ENCODE measurements at places on chromosomes 2 and 18.

DNA sequence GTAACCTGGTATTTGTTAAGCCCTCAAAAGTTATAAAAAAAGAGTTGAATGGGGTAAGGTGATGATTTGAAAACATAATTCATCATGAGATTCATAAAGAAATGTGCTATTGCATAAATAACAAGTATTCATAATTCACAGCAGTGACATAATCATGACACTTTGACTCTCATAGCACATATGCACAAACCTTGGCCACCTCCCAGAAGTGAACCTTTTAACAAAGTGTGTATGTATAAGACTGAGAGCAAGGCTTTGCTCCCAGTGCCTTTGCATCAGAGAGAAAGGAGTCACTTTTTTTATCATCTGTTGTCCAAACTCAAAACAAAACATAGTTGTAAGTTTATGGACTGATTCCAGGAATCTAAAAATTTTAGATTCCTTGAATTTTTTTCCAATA lies 15.0 kb upstream of the HTR2B start:
- no peak for DNase-seq
- H3K4me3 ChIP-seq: no peak overlapping the region
- H3K27me3 ChIP-seq: no peaks in the 10 kb centered on the region

GRCh38 chr2:39266139-39266805 lies 22.5 kb upstream of the CDKL4 start:
- H3K4me3 ChIP-seq: no peak overlapping the region
- H3K27ac ChIP-seq: no peak overlapping the region
- no peaks in the 10 kb centered on the region for H3K27me3 ChIP-seq
- DNase-seq: no peak
- H3K4me1 ChIP-seq: peaks cover 17% of the 10 kb centered on the region
- H3K36me3 ChIP-seq: no peaks in the 10 kb centered on the region

GRCh38 chr2:143148757-143149156 lies 19.5 kb downstream of the ARHGAP15 start:
- H3K4me1 ChIP-seq: peaks cover 64% of the 10 kb centered on the region
- H3K27me3 ChIP-seq: no peaks in the 10 kb centered on the region
- H3K4me3 ChIP-seq: peak overlapping the region; percentile 5
- no peaks in the 10 kb centered on the region for H3K36me3 ChIP-seq

GRCh38 chr18:25349131-25349925 lies 2.6 kb downstream of the ZNF521 start:
- H3K36me3 ChIP-seq: no peaks in the 10 kb centered on the region
- H3K27ac ChIP-seq: no peak overlapping the region
- H3K4me3 ChIP-seq: no peak overlapping the region
- DNase-seq: no peak

DNA sequence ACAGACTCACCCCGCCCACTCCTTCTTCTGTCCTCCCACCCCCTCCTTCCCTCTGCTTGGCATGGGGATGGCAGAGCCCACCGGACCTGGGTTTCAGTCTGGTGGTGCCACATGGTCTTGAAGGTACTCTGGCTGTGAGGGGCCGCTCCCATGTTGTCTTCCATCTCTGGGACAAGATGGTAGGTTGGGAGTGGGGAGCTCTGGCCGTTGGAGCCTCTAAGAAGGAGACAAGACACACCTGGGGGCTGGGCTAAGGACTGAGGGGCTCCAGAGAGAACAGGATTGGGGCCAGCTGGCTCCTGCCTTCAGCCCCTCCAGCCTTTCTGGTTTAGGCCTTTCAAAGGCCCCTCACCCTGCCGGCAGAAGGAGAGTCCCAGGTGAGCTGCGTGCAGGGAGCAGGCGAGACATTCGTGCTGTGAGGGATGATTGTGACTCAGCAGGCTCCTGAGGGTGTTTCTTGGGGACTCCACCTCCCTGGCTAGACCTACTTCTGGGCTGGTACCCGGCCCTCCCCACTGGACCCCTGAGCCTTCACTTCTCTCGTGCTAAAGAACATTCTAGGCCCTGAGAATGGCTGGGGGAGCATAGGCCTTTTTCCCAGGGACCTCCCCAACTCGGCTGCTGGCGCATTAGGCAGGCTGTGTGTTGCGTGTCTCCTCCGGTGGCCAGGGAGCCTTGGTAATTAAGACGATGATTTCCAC lies 128.2 kb upstream of the HAAO start:
- H3K27ac ChIP-seq: no peak overlapping the region
- H3K27me3 ChIP-seq: no peaks in the 10 kb centered on the region
- H3K4me1 ChIP-seq: no peaks in the 10 kb centered on the region
- DNase-seq: no peak
- H3K36me3 ChIP-seq: no peaks in the 10 kb centered on the region

DNA sequence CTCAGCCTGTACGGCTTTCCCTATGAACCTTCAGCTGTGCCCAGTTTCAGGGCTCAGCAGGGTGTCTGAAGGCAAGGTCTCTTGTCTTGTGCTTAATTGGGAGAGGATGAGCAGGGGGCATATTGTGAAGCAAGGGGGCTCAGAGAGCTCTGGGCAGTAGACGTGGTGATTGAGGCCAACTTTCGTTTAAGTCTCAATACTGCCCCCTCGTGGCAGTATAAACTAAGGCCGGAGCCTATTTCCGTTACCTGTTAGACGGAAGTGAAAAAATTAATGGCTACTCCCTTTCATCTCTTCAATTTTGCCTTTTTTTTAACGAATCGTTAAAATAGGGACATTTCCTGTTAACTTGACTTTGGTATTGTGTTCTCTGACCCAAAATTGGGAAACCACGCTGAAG lies 193.4 kb downstream of the TDRD15 start:
- H3K4me3 ChIP-seq: no peak overlapping the region
- no peak overlapping the region for H3K27ac ChIP-seq
- no peaks in the 10 kb centered on the region for H3K36me3 ChIP-seq
- H3K4me1 ChIP-seq: no peaks in the 10 kb centered on the region
- H3K27me3 ChIP-seq: no peaks in the 10 kb centered on the region

DNA sequence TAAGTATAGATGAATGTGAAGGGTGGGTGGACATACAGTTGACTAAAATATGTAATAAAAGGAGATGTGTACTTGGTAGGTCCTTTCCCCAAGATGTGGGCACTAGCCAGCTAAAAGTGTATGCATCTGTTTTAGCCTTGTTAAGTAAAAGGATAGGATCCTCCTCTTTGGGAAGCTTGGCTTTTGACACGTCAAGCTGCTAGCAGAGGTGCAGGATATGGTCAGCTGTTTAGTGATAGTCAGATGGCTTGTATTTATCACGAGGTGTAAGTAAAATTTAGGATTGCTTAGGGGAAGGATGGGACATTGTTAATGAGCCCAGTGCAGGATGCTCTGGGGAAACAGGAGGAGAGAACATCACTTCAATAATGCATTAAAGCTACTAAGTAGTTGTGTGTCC lies 1.5 kb downstream of the MFSD6 start:
- H3K27ac ChIP-seq: peak overlapping the region; percentile 100
- H3K4me1 ChIP-seq: peaks cover 28% of the 10 kb centered on the region
- H3K36me3 ChIP-seq: peaks cover 4% of the 10 kb centered on the region
- no peaks in the 10 kb centered on the region for H3K27me3 ChIP-seq
- H3K4me3 ChIP-seq: peak overlapping the region; percentile 76

- H3K4me1 ChIP-seq: no peaks in the 10 kb centered on the region
- H3K36me3 ChIP-seq: no peaks in the 10 kb centered on the region
- DNase-seq: no peak
- H3K27me3 ChIP-seq: no peaks in the 10 kb centered on the region
- H3K4me3 ChIP-seq: no peak overlapping the region
Measured at GRCh38 chr18:415617-416612, 84.6 kb downstream of the COLEC12 start.

DNA sequence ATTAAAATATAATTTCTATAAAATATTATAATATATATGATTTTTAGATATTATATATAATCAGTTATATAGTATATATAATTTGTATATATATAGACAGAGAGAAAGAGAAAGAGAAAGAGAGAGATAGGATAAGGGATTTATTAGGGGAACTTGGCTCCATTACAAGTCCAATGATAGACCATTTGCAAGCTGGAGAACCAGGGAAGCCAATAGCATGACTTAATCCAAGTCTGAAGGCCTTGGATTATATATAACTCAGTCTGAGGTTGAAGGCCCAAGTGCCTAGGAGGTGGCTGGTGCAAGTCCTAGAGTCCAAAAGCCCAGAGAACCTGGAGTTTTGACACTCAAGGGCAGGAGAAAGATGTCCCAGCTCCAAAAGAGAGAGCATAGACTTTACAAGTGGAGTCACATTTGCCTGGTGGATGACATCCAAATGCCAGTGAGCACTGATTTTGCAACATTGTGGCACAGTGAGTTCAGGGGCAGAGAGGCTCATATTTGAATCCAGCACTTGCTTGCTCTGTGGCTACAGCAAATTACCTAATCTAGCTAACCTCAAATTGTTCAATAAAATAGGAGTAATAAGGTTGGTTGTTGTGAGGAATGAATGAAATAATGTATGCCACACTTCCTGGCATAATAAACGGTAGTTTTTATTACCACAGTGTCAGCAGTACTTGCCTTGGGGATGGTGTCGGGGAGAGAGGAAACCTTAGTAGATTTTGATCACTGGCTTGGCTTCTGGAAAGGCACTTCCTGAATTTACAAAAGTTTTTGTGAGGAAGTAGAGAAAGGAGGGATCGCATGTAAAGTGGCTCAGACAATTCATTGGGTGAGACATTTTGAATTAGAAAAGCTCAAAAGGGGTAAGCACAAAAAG lies 69.6 kb upstream of the CD28 start:
- no peaks in the 10 kb centered on the region for H3K27me3 ChIP-seq
- DNase-seq: no peak
- no peaks in the 10 kb centered on the region for H3K36me3 ChIP-seq
- no peak overlapping the region for H3K27ac ChIP-seq
- no peak overlapping the region for H3K4me3 ChIP-seq

- H3K27me3 ChIP-seq: no peaks in the 10 kb centered on the region
- H3K27ac ChIP-seq: no peak overlapping the region
- no peak overlapping the region for H3K4me3 ChIP-seq
- DNase-seq: no peak
- H3K4me1 ChIP-seq: no peaks in the 10 kb centered on the region
Measured at GRCh38 chr2:135265960-135266490, 213.9 kb downstream of the RAB3GAP1 start.

DNA sequence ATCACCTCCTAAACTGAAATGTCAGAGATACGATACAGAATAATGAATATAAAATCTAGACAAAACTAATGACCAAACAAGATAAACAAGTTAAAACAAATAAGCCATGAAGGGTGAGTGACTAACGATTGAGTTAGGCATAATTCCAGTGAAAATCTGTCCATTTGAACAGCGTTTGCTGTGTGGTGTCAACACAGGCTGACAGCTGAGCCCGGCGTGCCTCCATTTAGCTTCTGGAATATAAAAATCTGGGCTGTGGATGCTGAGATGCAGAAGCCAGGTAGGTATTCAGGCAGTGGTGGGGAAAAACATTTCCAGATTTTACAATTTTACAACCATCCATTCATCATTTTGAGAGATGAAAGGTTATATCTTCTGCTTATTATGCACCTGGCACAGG lies 2041.4 kb upstream of the CELF4 start:
- H3K27me3 ChIP-seq: no peaks in the 10 kb centered on the region
- H3K36me3 ChIP-seq: no peaks in the 10 kb centered on the region
- no peak overlapping the region for H3K27ac ChIP-seq
- no peak for DNase-seq
- H3K4me1 ChIP-seq: no peaks in the 10 kb centered on the region

GRCh38 chr2:181038796-181039195 lies 58.4 kb downstream of the UBE2E3 start:
- H3K27ac ChIP-seq: no peak overlapping the region
- H3K4me1 ChIP-seq: no peaks in the 10 kb centered on the region
- no peak overlapping the region for H3K4me3 ChIP-seq
- no peak for DNase-seq
- H3K27me3 ChIP-seq: no peaks in the 10 kb centered on the region
- no peaks in the 10 kb centered on the region for H3K36me3 ChIP-seq

GRCh38 chr2:221818616-221819320 lies 246.7 kb upstream of the EPHA4 start:
- no peak for DNase-seq
- no peaks in the 10 kb centered on the region for H3K36me3 ChIP-seq
- H3K4me3 ChIP-seq: no peak overlapping the region
- H3K27ac ChIP-seq: no peak overlapping the region
- H3K4me1 ChIP-seq: no peaks in the 10 kb centered on the region
- no peaks in the 10 kb centered on the region for H3K27me3 ChIP-seq

- no peaks in the 10 kb centered on the region for H3K36me3 ChIP-seq
- no peak overlapping the region for H3K27ac ChIP-seq
- H3K4me1 ChIP-seq: no peaks in the 10 kb centered on the region
- H3K27me3 ChIP-seq: no peaks in the 10 kb centered on the region
Measured at GRCh38 chr2:42598656-42599055, 30.2 kb downstream of the MTA3 start.

DNA sequence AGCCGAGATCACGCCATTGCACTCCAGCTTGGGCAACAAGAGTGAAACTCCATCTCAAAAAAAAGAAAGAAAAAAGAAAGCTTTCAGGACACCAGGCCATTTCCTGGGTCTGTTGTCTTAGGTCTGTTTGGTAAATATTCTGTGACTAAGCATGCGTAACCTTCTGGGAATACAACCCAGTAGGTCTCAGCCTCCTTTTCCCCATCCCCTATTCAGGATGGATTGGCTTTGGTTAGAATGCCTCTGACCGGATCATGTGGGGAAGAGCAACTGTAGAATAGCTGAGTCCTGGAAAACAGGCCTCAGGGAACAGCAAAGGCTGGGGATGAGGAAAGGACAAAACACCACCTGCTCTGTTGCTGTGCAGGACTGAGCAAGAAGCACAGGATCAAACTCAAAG lies 1.6 kb upstream of the PDCL3 start:
- no peak overlapping the region for H3K4me3 ChIP-seq
